Hypothalamus (tissue), 51 donors: ENCODE measurements at places on chromosomes 12 and 14.

DNA sequence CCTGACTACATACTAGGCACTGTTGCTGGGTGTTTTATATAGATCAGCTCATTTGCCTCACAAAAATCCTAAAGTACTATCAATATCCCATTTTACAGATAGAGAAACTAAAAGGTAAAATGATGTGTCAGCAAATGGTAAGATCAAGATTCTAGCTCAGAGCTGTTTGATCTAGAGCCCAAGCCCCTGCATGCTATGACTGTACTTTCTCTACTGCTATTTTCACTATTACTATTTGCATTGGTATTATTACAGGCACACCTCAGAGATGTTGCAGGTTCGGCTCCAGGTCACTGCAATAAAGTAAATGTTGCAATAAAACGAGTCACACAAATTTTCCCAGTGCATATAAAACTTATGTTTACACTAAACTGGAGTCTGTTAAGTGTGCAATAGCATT is 10.9 kb downstream of the ISCU start:
- no peak for DNase-seq

GRCh38 chr14:102493585-102493984 is 16.0 kb downstream of the ANKRD9 start:
- no peak for DNase-seq

- no peak for DNase-seq
Observed at GRCh38 chr12:46517579-46517962, 145.0 kb upstream of the SLC38A2 start.

DNA sequence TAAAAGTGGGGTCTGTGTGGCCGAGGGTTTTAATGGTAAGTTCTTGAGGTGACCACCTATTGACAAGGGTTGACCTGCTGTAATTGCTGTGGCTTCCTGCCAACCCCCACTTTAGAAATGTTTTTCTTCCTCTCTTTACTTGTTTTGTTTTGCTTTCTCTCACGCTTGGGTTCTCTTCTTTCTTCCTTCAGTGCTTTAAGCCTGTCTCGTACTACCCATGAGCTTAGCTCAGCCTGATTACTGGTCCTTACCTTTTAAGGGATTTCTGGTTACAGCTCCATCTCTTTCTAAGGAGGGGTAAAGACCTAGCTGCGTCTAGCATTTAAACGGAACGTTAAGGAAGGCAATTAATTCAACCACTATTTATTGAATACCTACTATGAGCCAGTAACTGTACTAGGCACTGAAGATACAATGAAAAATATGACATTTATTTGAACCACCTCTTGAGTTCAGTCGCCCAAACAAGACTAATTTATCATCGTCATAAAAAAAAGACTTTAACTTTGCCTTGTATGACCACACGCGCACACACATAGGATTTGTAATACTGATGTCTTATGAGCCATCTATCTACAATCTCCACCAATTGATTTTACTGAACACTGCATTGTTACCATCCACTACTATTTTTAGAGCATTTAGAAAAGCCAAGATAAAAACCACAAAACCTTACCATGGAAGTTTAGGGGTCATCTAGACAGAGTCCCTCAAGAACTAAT is 888 bp upstream of the PPP1R12A start:
- DNase-seq = no peak

- no peak for DNase-seq
Observed at GRCh38 chr12:57491393-57492280, 3.8 kb downstream of the MARS1 start.

- no peak for DNase-seq
Observed at GRCh38 chr14:77187649-77188012, 6.0 kb downstream of the TMEM63C start.

GRCh38 chr14:24243336-24243836 is 963 bp upstream of the TINF2 start:
- no peak for DNase-seq

DNA sequence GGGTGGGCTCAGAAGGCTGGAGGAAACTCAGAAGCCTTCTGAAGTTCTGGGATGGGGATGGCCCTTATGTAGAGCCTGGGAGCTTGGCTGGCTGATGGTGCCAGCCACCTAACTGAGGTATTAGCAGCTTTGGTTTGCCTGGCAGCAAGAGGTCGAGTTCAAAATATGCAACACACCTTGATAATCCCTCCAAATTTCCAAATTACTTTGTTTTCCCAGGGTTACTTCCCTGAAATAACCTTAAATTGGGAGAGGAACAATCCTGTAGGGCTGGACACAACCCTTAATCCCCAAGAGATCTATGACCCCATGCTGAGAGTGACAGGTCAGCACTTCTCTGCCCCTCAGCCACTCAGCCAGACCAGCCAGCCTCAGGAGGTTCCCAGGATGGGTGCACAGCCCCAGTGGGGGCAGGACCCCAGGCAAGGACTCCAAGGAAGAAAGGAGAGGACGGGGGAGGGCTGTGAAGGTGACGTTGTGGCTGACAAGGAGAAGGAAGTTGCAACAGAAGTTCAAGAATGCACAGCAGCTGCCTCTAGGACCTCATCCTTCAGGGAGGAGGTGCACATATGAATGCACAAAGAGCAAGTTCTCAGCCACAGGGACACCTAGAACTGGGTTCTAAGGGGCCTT is 18.6 kb upstream of the KRT77 start:
- DNase-seq = no peak

GRCh38 chr14:23557521-23557920 is 1.4 kb downstream of the THTPA start:
- no peak for DNase-seq

DNA sequence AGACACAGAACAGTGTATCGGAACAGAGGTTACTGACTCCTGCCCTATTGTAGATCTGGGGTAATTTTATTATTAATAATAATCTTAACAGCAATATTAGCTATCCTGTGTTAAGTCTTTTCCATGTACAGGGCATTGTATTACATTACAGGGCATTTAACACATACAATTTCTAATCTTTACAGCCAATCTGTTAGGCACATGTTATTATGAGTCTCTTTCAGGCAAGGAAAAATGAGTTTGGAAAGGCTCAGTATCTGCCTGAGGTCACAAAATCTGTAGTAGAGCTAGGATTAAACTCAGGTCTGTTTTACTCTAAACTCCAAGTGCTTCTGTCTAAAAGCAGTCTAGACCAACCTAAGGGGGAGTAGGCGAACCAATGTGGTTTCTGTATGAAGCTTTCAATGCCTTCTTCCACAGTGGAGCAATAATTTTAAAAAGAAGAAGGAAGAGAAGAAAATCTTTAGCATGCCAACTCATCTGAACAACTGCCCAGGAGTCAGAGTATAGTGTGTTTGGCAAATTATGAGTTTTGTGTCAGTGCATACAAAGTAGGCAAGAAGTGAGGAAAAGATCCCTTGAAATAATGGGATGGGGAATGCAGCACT is 192.6 kb downstream of the CHST11 start:
- no peak for DNase-seq

DNA sequence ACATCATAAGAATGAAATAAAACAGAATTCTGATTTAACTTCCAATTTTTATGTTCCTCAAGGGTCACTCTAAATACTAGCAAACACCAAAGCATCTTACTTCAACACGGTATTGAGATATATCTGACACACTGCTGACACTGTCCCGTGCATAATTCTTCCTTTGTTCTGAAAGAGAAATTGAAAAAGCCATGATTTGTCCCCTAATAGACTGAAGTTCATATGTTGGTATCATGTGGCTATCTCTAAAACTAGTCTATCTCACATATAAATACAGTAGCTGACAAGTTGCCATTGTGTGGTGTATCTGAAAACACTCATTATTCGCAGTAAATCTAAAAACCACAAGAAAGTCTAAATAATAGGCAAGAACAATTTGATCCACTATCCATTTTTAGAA is 118.4 kb downstream of the EPS8 start:
- DNase-seq = no peak

- DNase-seq = no peak
Observed at GRCh38 chr12:42892702-42893551, 303.4 kb upstream of the PRICKLE1 start.

- DNase-seq = no peak
Observed at GRCh38 chr14:98721061-98721460, 550.9 kb downstream of the BCL11B start.

GRCh38 chr12:124827588-124828184 is 36.0 kb downstream of the SCARB1 start:
- no peak for DNase-seq

DNA sequence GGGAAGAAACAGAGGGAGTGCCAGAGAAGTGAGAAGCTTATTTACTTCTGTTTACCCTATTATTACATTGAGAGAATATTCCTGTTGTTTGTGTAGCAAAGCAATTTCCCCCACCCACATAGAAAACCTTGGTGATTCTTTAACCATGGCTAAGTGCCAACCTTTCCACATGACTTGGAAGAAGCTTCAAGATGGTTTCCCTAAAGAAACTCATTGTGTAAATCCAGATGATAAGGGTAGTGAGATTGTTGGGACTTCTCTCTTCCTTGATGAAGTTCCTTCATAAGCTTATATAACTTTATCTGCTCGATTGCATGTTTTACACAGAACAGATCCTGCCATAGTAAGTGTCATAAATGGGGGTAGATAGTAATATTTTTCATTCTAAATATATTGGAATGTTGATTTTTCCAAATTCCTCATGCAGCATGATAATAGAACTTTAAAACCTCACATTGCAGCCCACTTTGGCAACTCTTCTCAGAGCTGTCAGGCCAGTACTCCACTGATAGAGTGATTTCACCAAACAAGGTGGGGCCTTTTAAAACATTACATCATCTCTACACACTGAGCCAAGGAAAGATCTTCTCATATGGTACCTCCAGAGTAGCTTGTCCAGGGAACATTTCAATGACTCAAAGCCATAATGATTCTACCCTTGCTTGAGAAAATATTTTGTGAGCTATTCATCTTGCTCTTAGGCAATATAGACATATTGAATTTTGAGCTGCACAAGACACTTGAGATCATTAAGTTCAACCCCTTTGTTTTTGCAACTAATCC is 47.8 kb upstream of the KIF21A start:
- DNase-seq = no peak

DNA sequence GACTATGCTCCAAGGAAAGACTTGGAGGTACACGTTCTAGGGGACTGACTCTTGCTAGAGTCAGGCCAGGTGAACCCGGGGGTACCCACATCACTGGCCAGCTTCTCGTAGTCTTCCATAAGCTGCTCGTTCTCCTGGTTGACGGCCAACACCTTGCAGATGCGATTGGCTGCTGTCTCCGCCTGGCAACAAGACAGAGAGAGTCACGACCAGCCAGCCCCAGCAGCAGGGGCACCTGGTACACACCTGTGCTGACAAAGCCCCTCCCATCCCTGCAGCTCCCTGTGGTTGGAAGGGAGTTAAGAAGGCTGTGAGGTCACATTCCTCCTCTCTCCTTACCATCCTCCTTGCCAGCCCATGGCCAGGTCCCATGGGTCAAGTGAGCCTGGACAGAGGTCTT is 85.5 kb downstream of the ACTN1 start:
- DNase-seq = no peak

- no peak for DNase-seq
Observed at GRCh38 chr12:31970199-31970598, 11.0 kb downstream of the RESF1 start.

DNA sequence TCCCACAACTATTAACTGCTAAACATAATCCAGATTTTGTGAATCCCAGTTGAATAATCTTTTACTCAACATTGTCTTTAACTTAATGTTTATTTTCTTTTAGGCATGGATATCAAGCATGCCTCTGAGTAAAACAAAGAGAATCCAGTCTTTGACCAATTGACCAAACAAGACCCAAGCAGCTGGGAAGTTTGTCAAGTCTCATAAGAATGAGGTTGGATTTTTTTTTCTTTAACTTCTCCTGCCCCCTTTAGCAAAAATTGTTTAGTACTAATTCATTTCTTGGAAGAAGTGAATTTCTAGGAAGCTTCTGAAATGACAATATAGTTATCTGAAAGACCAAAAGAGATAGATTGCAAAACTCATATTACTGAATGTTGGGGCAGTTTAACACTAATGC is 89.9 kb downstream of the OTOGL start:
- DNase-seq = no peak

DNA sequence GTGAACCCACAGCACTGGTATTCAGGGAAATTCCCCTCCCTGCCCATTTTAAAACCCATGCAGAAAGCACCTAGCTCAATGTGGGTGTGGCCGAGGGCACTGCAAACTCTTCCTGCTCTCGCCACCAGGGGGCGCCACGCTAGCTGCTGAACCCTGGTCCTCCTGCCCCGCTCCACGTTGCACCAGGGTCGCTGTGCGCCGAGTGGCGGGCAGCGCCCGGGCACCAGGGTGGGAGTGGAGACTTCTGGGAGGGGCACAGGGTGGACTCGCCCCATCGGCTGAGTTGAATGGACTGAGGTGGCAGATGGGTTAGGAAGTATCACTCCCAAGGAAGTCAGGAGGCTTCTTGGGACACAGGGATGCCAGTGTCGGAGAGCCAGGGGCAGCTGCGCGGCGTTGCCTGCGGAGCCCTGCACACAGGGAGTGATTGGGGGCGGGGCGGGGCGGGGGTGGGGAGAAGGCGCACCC is 48.1 kb upstream of the BCL11B start:
- DNase-seq = no peak

- no peak for DNase-seq
Observed at GRCh38 chr12:40338621-40339020, 113.8 kb downstream of the LRRK2 start.

DNA sequence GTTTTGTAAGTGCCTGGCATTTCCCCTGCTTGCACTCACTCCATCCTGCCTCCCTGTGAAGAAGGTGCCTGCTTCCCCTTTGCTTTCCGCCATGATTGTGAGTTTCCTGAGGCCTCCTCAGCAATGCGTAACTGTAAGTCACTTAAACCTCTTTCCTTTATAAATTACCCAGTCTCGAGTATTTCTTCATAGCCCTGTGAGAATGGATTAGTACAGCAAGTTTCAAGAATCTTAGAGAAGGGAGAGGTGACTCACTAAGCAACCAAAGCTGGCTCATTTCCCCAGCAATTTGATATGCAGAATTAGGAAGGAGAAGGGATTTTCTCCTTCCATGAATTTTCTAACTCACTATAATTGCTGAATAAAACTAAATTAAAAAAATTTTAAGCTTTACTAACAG is 251.0 kb upstream of the FOXG1 start:
- DNase-seq = no peak

GRCh38 chr12:24901576-24902461 is 47.1 kb downstream of the BCAT1 start:
- DNase-seq = peak; percentile 50

DNA sequence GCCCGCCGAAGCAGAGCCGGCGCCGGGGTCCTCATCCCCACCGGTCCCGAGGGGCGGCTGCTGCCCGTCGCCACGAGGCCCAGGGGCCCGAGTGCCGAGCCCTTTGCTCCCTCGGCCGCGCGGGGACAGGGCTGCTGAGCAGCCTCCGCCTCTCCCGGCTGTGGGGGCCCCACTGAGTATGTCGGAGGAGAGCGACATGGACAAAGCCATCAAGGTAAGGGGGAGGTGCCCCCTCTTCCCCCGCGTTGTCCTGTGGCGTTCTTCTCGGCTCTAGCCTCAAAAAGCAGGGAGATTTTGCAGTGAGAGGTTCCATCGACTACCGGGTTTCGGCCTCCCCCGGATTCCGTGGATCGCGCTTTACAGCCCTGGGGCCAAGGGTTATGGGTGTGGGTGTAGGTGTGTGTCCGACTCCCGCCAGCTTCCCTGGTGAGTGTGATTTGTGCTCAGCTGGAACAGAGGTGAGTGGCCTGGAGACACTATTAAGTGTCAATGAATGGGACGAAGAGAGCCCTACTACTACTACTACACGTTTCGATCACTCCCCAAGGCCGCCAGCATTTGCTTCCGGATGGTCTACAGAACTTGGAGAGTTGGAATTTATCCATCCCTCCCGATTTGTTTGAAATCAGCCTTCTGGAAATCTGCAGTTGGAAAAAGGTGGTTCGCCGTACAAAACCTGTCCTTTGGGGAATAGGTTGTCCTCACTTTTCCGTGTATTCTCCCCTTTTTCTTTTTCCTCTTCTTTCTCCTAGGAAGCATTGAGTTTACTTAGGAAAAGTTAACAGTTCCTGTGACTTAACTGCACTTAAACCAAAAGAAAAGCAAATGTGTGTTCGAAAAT is 748 bp downstream of the MAPKAPK5 start:
- DNase-seq = no peak
